ENCODE measurements at places on chromosomes 12 and 14.

- no peak for DNase-seq
Observed at GRCh38 chr14:99800781-99801180, 7.6 kb downstream of the EML1 start.

DNA sequence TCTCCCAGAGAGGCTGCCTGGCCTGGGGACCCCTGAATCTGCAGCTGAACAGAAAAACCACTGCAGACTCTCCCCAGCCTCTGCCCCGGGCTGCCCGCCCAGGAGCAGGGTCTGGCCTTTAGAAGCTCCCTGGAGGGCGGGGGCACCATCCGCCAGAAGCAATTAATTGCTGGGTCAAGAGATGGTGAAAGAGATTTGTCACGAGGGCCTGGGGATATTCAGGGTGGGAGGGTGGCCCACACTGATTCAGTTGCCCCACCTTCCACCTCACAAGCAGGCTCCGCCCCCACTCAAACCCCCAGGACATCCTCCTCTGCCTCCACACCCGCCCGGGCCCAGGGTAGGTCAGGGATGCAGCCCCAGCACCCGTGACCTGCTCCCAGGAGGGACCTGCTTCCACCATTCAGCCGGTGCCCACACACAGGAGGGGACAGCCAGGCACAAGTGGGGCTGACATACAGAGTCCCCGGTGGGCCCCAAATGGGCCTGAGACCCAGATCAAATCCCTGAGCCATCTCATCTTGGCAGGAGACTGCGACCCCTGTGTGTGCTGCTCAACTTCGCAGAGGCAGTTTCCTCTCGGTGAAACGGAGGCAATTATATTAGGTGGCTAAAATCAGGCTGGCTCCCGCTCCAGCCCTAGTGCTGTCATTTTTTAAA lies 23.0 kb downstream of the NCOR2 start:
- DNase-seq: no peak

- DNase-seq: no peak
Observed at GRCh38 chr14:88248606-88249005, 74.5 kb downstream of the KCNK10 start.

- DNase-seq: no peak
Observed at GRCh38 chr12:132186857-132187620, 42.8 kb downstream of the NOC4L start.

- no peak for DNase-seq
Observed at GRCh38 chr14:39847852-39848251, 415.6 kb upstream of the FBXO33 start.
